ENCODE measurements at places on chromosomes 16 and 17. TPM values are rescaled to one million over a fixed set of nuclear protein-coding genes. Genes with fewer than 3 reads are reported as not detected.

- DNase-seq: no peak
These were observed 63.0 kb upstream of the DNAH9 start for GRCh38 chr17:11535231-11535630.

Gene KRT17
- total RNA-seq: 1.2 TPM

DNA sequence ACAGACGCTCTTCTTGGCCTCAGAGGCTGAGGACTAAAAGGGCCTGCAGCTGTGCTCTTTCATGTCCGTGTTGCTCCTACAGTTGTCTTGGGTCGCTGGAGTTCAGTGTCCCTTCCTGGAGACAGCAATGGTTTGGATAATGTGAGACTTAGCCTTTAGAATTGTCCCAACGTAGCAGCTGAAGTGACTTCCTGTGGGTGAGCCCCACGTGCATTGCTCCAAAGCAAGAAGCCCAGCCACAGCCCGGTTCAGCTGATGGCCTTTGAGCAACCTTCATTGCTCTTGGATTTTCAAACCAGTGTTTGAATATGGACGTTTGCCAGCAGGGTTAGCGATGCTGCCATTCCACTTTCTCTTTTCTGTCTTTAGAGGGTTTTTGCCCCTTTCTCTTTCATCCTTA, 19.7 kb downstream of the TMEM11 start:
- no peak for DNase-seq

DNA sequence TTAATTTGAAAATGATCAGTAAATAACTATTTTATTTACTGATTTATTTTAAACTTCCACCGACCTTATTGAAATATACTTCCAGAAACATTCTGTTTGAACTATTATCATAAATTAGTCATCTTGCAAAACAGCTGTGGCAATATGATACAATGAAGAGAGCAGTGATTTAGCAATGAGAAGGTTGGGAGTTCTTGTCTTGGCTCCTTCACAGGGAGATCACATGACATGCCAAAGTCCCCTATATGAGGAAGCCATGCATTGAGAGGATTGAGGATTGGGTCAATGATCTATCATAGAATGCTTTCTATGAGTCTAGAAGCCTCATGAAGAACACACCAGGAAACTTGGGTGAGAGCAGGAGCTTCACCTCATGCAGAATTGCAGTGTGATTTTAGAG, 222.7 kb downstream of the LGALS9B start:
- DNase-seq: no peak

DNA sequence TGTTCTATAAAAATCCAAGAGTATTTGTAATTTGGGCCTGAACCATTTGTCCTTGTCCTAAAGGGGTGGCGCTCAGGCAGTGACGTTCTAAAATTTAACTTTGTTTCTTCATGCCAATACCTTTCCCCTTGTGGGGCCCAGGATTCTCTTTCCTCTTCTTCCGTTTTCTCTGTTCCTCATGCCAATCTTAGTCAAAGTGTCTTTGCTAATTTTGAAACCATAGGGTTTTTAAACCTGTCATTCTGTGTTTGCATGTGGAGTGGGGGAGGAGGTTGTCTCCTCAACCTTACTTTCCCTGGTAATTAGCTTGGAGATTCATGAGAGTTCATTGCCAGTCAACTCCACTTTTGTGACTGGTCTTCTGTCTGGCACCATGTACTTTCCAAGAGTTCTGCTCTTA, 337.1 kb downstream of the MAF start:
- DNase-seq: no peak

Gene PYY
- not detected for total RNA-seq

Gene CCL4
- total RNA-seq: 23.5 TPM

Gene ABCA10
- total RNA-seq: 1.8 TPM

- no peak for DNase-seq
These were observed at the start of gene CACNG4 for GRCh38 chr17:66963909-66964771. CACNG4 (plus strand) TSS chr17:66964707; CDS start chr17:66964912, 205 bp downstream.

- no peak for DNase-seq
These were observed 363.3 kb upstream of the CDH5 start for GRCh38 chr16:66003201-66003600.

Gene RNF40
- total RNA-seq: 77.3 TPM

- DNase-seq: no peak
These were observed 6.9 kb downstream of the MYO19 start for GRCh38 chr17:36527621-36528250.

GRCh38 chr16:31453255-31454204, 5.8 kb upstream of the ARMC5 start:
- DNase-seq: peak; percentile 32

- DNase-seq: peak; percentile 84
These were observed 11.5 kb upstream of the ZC3H18 start for GRCh38 chr16:88558457-88559442.

Gene JUP
- 73.1 TPM for total RNA-seq

Gene CSH1
- not detected for total RNA-seq

Gene FBXL19
- total RNA-seq: 16.9 TPM

Data from spleen (tissue), 13 donors.